ENCODE measurements at places on chromosomes 4 and X. TPM values are rescaled to one million over a fixed set of nuclear protein-coding genes. Genes with fewer than 3 reads are reported as not detected.
A peak's percentile ranks its signal among the peaks of the same experiment; 100 is the strongest.

RTL9 gene
- total RNA-seq: under 0.01 TPM

GPC4 gene
- total RNA-seq: 33.1 TPM

CDX4 gene
- total RNA-seq: not detected

DNA sequence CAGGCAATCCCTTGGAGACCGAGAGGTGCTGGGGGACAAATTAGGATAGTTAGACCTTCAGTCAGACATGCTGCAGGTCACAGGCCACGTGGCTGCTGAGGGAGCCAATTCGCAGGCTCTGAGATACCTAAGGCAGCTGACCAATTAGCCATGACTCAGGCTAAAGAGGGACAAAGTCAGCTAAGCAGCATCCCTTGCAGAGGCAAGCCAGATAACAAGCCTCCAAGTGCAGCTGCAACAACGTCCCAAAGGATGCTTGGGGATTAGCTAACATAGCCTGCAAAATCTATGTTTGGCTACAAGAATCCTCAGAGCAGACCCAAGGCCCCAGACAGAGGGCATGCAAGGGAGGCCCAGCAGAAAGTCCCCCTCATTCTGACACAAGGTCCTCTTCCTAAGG is 93.5 kb downstream of the SEL1L3 start:
- no peak for DNase-seq

DNA sequence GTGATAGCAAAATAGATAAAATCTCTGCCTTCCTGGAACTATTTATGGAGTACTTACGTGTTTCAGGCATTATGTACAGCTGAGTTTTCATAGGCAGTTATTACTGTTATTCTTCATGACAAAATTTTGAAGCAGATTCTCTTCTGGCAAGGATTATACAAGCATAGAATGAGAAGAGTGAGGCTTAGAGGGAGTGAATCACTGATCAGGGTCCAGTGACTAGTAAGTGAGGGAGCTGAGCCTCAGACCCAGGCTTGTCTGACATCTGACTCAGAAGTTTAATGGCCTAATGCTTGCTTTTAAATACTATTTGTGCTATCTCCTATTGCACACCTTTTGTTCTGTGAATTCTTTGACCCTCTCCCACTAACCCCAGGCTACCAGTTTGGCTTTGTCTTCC is 110.6 kb downstream of the DTHD1 start:
- DNase-seq: peak; percentile 18

DNA sequence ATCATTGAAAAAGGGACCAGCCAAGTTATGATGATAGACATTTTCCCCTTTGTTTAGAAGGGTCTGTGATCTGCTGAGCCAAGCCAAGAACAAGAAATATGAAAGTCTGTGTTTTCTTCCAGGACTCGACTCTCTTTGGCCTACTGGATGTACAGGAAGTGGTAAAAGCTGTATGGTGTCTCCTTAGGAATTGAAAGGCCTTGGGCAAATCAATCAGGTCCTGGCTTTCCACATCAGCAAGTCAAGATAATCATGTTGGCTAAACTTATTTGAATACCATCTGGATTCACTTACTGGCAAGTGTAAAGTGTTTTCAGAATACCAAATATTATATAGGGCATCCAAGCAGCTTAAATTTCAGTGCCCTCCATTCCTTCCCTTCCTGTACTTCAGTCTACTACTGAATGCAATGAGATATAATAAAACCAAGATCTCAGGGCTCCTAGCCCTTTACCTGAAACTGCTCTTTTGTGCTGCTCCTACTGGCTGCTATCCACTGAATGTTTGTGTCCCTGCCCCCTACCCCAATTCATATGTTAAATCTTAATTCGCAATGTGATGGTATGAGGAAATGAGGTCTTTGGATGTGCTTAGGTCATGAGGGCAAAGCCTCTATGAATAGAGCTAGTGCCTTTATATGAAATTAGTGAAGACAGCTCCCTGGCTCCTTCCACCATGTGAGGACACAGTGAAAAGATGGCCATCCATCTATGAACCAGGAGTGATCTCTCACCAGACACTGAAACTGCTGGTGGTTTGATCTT is 578.0 kb downstream of the SPRY1 start:
- no peak for DNase-seq
